Myometrial cell (primary cell): ENCODE measurements at places on chromosomes 3 and 15. TPM values are rescaled to one million over a fixed set of nuclear protein-coding genes. Genes with fewer than 3 reads are reported as not detected.

Gene LARP6
- 95.5 and 109 TPM in 2 replicates for total RNA-seq

Gene CFAP20DC
- 4.6 and 6.9 TPM in 2 replicates for total RNA-seq

Gene HTR3E
- not detected in 2 replicates for total RNA-seq

Gene FAM3D
- total RNA-seq, result not detected in 2 replicates

Gene GPR27
- total RNA-seq, result not detected in 2 replicates

Gene CHMP2B
- total RNA-seq, result 40.4 and 40.8 TPM in 2 replicates

Gene GREM1
- total RNA-seq, result 2.3 and 4.3 TPM in 2 replicates

Gene CSTA
- total RNA-seq, result 0.89 TPM in 1 of 2 replicates, not detected in the other

Gene CIDEC
- total RNA-seq, result 0.29 and 0.35 TPM in 2 replicates

Gene SEMA3B
- total RNA-seq, result 19.0 and 23.0 TPM in 2 replicates

Gene SNTN
- not detected in 2 replicates for total RNA-seq

Gene ESYT3
- total RNA-seq, result under 0.01 and 0.58 TPM in 2 replicates

Gene THAP10
- total RNA-seq, result 6.6 and 6.9 TPM in 2 replicates

Gene TRIM71
- total RNA-seq, result not detected in 2 replicates
